ENCODE measurements at places on chromosomes 4 and X. TPM values are rescaled to one million over a fixed set of nuclear protein-coding genes. Genes with fewer than 3 reads are reported as not detected.

Gene MAGED4
- 2.2 TPM for total RNA-seq

- DNase-seq: no peak
Measured at GRCh38 chr4:162011089-162011488, 152.7 kb downstream of the FSTL5 start.

DNA sequence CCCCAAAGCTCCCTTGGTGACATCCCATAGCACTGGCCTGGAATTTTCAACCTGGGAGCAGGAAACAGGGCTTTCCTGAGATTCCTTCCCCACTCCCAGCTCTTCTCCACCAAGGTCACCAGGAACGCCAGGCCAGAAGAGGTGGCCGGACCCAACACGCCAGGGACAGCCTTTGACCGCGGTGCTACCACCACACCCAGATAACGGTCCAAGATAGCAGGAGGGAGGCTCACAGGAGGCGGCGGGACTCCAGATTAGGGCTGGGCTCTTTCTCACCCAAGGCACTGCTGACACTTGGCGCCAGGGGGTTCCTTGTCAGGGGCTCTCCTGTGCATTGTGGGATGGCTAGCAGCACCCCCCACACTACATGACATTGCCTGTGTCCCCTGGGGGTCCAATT is 22.9 kb downstream of the ZFYVE28 start:
- no peak for DNase-seq

- DNase-seq: no peak
Measured at GRCh38 chr4:955931-956381, 17.4 kb downstream of the DGKQ start.

DNA sequence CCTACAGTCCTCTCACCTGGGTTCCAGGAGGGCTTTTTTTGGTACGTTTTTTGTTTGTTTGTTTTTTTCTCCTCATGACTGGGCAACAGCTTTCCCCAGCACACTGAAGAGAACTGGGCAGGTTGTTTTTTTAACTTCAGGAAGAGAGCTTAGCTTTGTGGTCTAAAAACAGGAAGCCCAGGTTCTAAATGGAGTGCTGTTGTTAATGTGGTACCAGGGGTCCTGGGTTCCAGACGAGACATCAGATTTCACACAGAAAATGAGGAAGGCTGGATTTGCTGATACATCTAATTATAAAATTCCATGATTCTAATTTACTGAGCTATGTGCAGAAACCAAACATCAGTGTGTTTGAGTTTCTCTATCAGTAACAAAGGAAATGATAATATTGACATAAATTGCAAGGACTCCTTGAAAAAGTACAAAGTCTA is 4.2 kb downstream of the MYOZ2 start:
- DNase-seq: no peak

Gene PPARGC1A
- not detected for total RNA-seq

Gene ABCD1
- total RNA-seq: 9.5 TPM

GRCh38 chr4:106830879-106831278 is 205.2 kb downstream of the DKK2 start:
- DNase-seq: no peak

Gene WWC2
- 35.0 TPM for total RNA-seq

DNA sequence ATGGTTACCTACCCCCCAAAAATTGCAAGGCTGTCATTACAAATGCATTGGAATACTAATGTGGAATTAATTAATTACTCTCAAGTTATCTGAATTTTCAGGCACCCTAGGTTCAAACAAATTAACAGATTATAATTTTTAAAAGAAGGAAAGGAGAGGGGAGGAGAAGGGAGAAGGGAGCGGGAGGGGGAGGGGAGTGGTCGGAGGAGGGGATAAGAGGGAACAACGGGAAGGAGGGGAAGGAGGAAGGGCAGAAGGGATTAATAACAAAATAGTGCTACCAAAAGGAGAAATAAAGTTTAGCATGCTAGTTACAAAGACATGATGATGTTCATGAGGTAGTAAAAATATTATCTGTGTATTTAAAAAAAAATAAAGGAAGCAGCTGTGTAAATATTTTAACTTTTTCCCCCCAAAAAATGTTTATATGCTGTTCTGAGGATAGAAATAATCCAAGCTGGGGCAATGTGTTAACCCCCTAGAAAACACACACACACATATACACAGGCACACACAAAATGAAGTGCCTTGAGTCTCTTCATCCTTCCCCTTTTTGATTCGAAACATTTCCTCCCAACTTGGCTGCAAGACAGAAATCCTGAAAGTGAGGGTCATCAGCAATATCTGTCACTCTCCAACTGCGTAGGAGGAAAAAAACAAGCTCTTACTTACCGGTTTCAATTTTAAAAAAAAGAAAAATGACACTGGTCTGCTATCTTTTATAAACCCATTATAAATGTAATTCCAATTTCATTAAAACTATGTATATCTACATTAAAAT is 58.8 kb downstream of the PPP3CA start:
- no peak for DNase-seq

Gene NIPAL1
- total RNA-seq: 1.6 TPM

GRCh38 chr4:182246401-182247205 is 3.4 kb downstream of the TENM3 start:
- DNase-seq: no peak

DNA sequence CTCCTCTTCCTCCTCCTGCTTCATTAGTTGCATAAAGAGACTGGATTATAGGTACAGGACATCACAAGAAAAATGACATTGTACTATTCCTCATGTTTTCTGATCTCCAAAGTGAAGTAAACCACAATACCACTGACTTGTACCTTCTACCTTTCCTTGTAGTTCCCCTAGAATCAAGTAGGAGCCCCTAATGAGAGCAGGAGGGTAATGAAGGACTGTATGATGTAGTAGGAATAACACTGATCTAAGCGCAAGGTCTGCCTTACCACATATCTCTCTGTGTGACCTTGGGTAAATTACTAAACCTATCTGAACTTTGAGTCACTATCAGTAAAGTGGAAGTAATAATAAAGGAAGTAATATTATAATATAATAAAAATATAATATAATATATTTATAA is 3.6 kb downstream of the VSIG4 start:
- DNase-seq: no peak

GRCh38 chr4:47933840-47934239 is 19.5 kb upstream of the NFXL1 start:
- no peak for DNase-seq

Gene HERC5
- 1.7 TPM for total RNA-seq

Gene CYBB
- total RNA-seq: not detected

GRCh38 chr4:168241953-168242352 is 76.6 kb downstream of the DDX60 start:
- DNase-seq: no peak

- DNase-seq: no peak
Measured at GRCh38 chrX:118862091-118862490, 38.5 kb downstream of the ZCCHC12 start.

GRCh38 chrX:120302434-120302833 is 8.8 kb downstream of the TMEM255A start:
- no peak for DNase-seq

DNA sequence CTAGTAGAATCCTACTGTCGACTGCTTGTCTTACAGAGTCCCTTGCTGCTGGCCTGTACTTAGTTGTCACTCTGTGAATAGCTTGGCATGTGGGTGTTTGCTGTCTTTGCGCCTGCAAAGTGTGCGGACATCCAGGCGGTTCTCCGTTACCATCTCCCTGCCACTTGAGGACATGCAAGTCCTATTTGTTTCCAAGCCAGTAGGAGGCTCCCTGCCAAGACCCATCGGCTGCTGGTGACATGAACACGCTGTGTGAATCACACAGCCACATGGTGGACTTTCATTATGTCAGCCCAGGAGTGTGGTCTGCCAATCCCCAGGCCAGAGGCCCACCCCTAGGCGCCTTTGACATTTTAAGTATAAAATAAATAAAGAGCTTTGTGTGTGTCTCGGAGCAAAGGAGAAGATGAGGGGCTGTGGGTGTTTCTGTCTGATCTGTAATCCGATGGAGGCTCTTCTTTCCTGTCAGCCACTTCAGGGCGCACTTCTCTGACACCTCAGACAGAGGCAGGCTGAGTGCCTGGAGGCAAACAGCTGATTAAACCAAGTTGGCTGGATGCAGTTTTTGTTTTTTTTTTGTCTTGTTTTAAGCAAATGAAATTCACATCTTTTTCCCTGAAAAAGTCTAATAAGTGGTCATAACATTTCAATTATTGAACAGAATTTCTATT is 51.5 kb downstream of the ALPK1 start:
- no peak for DNase-seq

Gene EPHA5
- total RNA-seq: not detected

DNA sequence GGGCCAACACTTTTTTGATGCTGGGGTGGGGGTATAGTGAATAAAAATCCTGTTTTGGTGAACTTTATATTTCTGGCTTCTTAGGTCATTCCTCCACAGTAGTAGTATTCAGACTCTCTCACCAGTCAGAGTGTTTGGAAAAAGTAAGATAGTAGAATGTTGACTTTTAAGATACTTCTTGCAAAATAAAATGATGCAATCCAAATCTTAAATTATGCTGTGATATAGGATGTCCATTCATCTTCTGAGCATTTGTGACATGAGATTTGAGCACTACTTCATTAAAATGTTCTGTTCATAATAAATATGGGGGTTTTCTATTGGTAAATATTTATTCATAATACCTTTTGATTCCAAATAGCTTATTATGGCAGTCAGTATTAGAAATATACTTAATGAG is 70.1 kb downstream of the BMP2K start:
- DNase-seq: no peak

Gene NPFFR2
- not detected for total RNA-seq

- no peak for DNase-seq
Measured at GRCh38 chr4:89586318-89586717, 250.6 kb downstream of the SNCA start.

Gene CRMP1
- 0.04 TPM for total RNA-seq

Gene LRP2BP
- 0.39 TPM for total RNA-seq

Gene APBB2
- total RNA-seq: 138 TPM

Gene MMAA
- 5.7 TPM for total RNA-seq

DNA sequence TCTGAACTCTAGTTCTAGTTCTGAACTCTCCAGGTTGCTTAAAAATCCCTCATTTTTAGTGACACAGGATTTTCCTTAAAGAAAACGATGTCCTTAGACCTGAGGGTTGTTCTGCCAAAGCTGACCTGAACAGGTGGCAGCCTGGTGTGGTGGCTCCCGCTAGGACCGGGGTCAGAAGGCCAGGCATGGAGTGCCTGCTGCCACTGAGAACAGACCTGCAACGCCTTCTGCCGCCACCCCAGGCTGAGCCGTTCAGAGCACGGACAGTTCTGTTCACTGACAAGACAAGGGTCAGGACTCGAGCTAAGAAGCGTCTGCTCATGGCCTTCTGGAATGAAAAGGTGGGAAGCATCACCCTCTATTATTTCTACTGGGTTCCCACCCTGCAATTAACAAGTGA is 15.8 kb downstream of the DCTD start:
- no peak for DNase-seq

DNA sequence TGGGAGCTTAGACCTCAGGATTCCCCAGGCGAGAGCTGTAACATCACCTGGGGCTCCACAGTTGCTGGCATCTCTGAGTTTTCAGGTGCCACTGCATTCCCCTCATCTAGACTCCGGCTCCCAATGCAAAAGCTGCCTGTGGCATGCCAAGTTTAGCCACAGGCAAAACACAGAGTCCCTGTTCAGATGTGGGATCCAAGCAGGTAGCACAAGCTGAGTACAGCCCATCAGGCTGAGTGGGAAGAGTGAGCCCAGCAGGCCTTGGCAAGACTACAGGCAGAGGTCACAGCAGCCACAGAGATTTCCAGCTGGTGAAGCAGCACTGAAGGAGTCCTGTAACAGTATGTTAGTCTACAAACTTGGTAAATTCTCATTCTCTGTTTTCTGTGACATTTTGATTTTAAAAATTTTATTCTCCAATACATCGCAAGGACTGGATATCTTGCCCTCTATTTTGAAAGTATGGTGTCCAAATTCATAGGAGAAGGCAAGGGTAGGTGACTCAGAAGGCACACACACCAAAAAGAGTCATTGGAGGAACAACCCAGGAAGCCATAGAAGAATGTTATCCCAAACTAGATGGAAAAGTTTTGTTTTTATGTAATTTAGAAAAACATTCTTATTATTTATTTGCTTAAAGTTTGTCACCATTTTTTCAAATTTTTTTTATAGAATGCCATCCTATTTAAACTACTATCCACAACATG is 13.6 kb upstream of the CXCL2 start:
- DNase-seq: no peak

Gene MND1
- total RNA-seq: 2.9 TPM

DNA sequence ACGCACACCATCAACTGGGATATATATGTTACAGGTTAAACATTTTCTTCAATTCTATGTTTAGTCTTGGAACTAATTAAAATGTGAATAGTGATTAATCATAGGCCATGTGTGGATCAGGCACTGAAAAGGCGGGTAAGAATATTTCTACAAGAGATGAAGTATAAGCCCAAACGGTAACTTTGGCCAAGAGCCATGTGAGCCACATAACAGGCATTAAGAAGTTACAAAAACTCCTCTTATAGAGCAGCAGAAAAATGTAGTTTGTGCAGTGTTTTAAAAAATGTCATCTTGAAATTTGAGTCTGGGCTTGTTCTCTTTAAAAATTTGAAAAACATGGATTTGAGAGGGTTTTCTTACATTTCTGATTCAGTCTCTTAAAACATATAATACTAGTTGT is 521.8 kb upstream of the DIPK2B start:
- DNase-seq: no peak

All from pulmonary artery endothelial cell (primary cell).